ENCODE measurements at places on chromosomes 7 and 10. TPM values are rescaled to one million over a fixed set of nuclear protein-coding genes. Genes with fewer than 3 reads are reported as not detected.
A peak's percentile ranks its signal among the peaks of the same experiment; 100 is the strongest.

GRCh38 chr7:134755422-134756022, 23.9 kb upstream of the CALD1 start:
- DNase-seq, result no peak

DNA sequence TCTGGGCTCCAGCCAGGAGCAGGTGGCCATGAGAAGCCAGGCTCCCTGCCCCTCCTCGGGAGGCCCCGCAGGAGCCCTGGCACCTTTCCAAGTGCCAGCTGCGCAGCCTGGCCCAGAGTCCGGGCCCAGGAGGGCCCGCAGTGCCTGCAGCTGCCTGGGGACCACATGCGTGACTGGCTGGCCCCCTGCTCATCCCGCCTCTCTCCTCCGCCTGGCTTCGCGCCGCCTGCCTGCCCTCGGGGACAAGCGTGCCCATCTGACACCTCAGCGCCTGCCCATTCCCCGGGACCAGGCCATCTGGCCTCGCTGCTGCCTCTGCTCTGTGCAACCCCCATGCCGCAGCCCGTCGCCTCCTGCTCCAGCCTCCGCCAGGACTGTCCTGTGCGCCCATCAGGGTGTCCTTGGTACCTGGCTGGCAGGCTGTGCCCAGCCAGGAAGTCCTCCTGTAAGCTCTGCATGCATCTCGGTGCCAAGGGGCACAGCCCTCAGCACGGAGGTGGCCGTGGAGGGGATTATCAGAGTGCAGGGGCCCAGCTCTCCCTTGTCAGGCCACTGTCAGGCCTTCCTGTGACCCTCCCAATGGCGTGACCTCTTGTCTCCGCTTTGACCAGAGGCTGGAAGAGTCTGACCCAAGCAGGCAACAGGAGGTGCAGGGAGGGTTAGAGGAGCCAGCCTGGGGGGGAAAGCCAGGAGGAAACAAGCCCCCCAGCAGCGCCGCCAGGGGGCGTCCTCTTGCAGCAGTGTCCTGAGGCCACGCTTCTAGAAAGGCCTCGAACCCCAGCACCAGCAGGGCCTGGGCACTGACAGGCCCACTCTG, 50.5 kb downstream of the TMEM209 start:
- DNase-seq, result peak; percentile 72

PRSS1 gene
- total RNA-seq, result not detected

DLX5 gene
- total RNA-seq, result not detected

CPSF4 gene
- 38.0 TPM for total RNA-seq

Measured in spinal cord (tissue), 10 donors.